ENCODE measurements at places on chromosomes 16 and 17.
A peak's percentile ranks its signal among the peaks of the same experiment; 100 is the strongest.

DNA sequence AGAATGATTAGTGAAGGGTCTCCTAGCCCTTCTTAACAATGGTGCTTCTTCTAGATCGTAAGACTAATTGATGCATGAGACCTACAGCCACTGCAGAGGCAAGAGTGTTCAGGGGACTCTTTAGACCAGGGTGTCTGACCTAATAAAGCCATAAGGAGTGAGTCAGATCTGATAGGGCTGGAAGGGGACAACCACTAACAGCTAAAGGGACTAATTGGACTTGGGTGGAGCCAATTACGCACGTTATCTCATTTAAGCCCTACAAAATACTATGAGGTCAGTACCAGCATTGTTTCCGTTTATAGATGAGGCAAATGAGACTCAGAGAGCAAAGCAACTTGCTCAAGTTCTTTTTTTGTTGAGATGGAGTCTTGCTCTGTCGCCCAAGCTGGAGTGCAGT is 14.5 kb upstream of the RNF222 start:
- no peak for DNase-seq

- no peak for DNase-seq
Observed at GRCh38 chr17:81043725-81044427, 8.9 kb downstream of the BAIAP2 start.

DNA sequence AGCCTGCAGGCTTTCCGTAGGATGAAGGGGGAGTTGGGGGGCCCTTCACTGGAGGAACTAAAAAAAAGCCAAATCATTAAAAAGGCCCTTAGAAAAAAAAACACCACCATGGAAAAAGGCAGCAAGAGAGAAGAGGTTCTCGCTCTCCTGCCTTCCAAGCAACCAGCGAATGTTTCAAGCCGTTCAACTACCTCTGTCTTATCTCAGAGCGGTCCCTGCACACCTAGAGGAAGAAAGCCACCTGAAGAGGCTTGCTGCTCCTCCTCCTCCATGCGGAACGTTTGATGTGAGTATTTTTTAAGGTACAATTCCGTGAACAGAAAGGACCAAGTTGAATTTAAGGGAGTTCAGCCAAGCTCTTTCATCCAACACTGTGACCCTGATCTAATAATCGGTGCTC is 9.2 kb downstream of the NXN start:
- no peak for DNase-seq

GRCh38 chr16:71762186-71762585 is 37.7 kb upstream of the PHLPP2 start:
- DNase-seq, result no peak

GRCh38 chr16:1429012-1429411 is 1.9 kb upstream of the PERCC1 start:
- DNase-seq, result no peak

DNA sequence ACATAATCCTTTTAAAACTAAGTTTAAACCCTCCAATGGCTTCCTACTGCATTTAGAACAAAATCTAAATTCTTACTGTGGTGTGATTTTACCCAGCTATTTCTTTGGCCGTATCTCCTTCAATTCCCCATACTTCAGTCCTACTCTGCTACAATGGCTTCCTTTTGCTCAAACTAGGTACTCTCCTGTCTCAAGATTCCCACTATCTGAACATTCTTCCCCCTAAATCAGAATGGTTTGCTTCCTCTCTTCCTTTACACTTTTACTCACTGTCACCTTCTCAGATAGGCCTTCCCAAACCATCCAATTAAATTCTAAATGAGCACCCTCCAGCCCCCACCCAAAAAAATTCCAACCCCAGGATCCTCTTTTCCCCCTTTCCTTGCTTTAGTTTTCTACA is 109.2 kb downstream of the BRIP1 start:
- no peak for DNase-seq

DNA sequence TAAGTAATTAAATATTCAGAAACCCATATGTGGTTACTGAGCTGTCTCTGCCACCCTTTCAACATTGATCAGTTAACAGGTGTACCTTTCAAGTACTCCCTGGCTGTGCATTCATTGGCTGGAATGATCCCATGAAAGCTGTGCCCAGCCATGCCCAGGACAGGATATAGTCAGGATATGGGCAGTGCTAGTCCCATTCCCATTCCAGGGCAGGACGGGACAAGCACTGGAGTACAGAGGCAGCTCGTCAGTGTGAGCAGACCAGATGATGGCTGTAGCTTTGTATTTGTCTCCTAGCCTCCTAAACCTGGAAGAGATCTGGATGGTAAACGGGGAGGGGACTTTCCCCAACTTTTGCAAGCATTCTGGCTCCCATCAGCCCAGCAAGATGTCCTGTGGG is 22.5 kb downstream of the HEATR3 start:
- no peak for DNase-seq

DNA sequence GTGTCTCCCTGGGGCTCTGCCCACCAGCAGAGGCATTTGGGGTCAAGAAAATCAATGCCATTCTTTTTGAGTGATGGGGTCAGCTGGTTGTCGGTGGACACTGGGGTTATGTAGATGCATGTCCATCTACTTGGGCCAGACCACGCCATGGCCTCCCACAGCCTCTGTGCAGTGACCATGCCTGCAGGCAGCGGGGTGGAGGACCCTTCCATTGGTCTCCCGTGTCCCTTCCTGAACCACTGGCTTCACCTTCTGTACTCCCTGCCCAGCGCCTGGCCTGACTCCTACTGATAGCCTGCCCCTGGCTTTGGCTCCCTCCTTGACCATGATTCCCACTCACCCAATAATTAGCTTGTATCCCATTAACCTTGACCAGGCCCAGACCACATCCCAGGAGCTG is 28.0 kb upstream of the SPNS3 start:
- no peak for DNase-seq

DNA sequence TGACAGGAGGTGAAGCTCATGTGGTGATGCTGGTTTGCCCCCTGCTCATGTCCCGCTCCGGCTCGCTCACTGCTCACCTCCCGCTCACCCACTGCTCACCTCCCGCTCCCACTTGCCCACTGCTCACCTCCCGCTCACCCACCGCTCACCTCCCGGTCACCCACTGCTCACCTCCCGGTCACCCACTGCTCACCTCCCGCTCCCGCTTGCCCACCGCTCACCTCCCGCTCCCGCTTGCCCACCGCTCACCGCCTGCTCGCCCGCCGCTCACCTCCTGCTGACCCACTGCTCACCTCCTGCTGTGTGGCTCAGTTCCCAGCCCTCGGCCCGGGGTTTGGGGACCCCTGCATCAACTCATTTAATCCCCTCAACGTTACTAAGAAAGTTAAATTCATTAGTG is 39.1 kb upstream of the SHISA9 start:
- DNase-seq, result no peak

DNA sequence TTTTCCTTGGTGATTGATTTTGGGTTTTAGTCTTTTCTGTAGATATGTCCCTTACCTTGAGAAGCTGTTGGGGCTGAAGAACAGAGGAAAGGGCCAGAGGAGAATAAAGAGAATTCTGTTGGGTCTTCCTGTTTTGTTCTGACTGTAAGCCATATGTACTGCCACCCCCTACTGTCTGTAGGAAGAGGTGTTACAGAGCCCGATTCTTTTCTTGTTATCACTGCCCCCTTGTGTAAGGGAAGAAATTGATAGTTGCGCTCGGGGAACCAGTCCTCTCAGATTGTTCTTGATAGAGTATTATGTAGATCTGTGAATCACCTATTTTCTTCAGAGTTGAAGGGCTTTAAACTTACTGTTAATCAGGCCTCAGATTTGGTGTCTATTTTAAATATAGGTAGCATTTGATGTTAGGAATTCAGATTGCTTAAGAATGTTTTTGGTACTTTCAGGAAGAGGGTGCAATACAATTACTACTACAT is 2.4 kb downstream of the TANC2 start:
- peak; percentile 100 for DNase-seq

GRCh38 chr17:1999557-2000251 is 25.4 kb downstream of the RTN4RL1 start:
- peak; percentile 40 for DNase-seq

GRCh38 chr16:86662195-86662594 is 83.8 kb downstream of the FOXL1 start:
- no peak for DNase-seq

GRCh38 chr16:78791926-78792325 is 692.5 kb downstream of the WWOX start:
- DNase-seq, result no peak

DNA sequence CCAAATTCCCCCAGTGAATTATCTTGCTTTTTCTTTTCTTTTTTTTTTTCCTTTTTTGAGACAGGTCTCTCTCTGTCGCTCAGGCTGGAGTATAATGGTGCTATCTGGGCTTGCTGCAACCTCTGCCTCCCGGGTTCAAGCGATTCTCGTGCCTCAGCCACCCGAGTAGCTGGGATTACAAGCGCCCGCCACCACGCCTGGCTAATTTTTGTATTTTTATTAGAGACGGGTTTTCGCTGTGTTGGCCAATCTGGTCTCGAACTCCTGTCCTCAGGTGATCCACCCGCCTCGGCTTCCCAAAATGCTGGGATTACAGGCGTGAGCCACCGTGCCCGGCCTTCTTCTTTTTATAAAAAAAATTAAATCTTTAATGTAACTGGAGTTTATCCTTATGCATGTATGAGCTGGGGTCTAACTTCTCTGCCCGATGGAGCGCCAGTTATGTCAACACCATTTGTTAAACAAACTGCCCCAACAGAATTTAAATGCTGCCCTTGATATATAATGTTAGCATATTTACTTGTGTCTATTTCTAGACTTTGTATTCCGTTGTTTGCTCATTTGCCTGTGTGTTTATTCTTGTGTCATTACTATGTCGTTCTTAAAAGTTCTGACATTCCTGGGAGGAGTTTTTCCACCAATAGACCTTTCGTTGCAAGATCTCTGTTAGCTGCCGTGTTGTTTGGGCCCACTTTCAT is 535 bp upstream of the AURKB start:
- DNase-seq, result no peak

DNA sequence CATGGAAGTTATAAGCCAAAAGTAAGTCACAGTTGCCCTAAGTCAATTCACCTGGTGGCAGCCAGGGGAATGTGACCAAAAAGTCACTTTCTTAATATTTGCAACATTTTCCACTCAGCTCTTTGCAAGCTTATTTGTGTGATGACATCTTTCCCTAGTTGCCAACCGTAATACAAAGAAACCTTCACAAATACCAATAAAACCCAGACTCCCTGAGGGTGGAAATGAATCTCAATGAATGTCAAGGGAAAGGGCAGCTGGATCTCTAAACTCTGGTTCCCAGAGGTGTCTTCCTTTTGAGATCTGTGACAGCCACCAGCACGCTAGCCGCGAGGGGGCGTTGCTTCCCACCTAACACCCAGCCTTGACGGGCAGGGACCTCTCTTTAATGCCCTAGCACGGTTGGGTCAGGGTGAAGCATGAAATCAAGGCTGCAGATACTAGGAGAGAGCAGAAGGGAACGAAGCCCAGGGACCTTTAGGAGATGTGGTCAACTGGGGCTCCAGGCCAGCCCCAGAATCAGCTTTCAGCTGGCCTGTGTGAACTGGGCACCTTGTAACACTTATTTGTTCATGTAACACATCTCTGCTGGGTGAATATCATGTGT is 82.2 kb downstream of the CMC2 start:
- peak; percentile 36 for DNase-seq

DNA sequence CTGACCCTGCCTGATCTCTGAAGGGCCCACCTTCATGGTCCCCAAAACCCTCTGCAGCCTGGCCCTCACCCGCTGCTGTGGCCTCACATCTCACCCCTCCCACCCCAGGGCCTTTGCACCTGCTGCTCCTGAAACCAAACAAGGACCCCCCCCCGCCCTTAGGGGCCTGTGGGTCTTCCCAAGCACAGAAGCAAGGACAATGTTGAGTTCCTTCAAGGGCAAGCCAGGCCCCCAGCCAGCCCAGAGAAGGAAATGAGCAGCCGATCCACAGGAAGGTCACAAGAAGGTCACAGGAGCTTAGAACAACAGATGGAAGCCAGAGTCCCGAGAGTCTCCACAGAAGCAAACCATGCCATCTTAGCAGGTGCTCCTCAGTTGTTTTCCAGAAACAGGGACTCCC is 493 bp upstream of the PDE6G start:
- DNase-seq, result no peak

DNA sequence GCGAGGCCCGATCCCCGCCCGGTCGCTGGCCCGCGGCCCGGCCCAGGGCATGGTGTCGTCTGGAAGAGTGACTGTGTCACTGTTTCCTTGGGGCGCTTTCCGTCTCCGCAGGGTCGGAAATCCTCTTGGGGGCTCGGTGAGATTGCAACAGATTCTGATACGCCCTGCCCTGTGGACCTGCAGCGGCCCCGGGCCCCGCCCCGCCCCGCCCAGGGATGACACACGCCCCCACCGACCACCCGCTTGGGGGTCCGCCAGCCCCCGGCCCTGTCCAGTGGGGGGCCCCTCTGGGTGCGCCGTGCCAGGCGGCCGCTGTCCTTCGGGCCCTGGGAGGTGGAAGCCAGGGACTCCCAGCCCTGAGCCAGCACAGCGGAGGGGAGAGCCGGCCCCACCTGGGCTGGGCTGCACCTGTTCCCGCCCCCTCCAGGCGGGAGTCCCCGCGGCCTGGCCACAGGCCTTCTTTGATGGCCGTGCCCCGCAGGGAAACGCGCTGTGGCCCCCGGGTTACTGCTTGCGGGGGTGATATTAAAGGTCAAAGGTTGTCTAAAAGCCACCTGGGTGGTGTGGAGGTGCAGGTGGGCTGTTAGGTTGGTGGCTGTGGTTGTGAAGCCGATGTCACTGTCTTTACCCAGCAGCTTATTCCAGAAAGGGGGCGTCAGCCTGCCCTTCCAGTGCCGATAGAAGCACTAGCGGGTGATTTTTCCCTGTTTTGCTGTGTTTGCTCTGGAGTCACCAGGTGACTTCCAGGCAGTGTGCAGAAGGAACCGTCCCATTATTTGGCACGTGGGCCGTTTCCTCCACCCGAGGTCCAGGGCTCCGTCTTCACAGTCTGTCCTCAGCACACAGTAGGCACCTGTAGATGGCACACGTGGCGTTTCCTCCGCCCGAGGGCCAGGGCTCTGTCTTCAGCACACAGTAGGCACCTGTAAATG is 752 bp downstream of the TBC1D24 start:
- no peak for DNase-seq

GRCh38 chr17:56834380-56835263 is 671 bp downstream of the DGKE start:
- peak; percentile 68 for DNase-seq

- no peak for DNase-seq
Observed at GRCh38 chr17:46009681-46010596, 10.9 kb downstream of the STH start.

All from Kasumi-1 (cell line).